ENCODE measurements at places on chromosomes 12 and 14.

DNA sequence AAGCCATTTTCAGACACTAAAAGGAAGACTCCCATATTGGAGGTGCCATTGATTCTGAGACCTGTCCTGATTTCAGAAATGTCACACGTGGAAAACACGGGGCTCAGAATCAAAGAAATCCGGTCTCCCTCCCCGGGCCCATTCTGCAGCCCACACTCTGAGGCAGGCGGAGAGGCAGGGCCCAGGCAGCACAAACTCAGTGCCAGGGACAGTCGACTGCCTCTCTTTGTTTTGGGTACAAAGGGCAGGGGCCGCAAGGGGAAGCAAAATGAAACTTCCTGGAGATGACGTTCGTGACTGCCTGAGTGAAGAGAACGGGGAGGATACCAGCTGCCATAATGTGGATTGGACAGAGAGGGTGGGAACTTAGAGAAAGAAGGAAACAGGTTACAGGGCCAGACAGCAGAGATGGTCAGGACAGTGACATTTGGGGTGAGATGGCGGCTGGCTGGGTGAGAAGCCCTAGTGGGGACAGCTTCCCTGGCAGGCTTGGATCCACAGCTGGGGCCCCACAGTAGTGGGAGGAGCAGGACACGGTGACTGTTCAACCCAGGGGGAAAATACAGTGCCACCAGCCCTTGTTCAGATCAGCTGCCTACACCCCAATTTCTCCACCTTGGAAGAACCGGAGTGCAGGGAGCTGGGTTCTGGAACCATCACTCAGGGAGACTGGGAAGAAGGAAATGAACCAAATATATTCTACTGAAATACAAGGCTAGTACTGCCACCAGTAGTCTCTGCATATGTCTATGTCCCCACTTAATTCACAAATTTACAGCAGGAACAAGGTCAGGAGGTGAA is 8.1 kb downstream of the GAPDH start:
- no peak for DNase-seq

- no peak for DNase-seq
Measured at GRCh38 chr14:83614956-83615355, 1915.0 kb upstream of the FLRT2 start.

- DNase-seq: no peak
Measured at GRCh38 chr12:90543841-90544240, 411.1 kb downstream of the CCER1 start.

GRCh38 chr12:32997471-32997870 is 100.9 kb upstream of the PKP2 start:
- DNase-seq: no peak

- DNase-seq: no peak
Measured at GRCh38 chr12:12790956-12791355, 5.5 kb downstream of the APOLD1 start.

DNA sequence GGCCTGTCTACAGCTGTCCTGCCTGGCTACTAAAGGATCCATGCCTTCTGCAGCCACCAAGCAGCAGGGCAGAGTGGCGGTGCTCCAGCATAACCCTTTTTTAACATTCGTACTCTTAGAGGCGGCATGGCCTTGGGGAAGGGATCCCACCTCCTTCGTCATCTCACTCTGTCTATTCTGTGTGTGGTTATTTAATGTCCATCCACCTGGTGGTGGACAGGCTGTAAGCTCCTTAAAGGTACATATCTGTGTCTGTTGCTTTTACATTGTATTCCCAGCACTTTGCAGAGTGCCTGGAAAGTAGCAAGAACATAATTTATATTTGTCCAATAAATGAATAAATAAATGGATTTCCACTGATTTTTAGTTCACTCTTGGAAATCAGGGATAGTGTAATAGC is 15.7 kb upstream of the ACOT1 start:
- no peak for DNase-seq

GRCh38 chr12:17097674-17098073 is 491.7 kb upstream of the LMO3 start:
- no peak for DNase-seq

DNA sequence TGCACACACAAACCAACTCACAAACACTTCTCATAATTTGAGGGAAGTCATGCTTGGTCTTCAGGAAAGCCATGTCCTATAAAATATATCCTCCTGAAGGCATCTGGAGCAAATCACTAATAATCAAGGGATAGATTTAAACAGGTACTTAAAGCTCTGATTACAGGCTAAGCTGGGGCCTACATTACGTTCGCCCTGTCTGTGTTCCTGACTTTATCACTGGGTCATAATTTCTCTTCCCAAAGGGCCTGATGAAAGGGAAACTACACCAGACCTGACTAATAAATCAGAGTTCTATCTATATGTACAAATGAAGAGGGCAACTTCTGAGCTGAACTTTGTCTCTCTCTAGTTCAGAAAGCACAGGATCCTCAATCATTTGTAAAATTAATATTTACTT is 43.9 kb upstream of the RASSF8 start:
- DNase-seq: no peak

DNA sequence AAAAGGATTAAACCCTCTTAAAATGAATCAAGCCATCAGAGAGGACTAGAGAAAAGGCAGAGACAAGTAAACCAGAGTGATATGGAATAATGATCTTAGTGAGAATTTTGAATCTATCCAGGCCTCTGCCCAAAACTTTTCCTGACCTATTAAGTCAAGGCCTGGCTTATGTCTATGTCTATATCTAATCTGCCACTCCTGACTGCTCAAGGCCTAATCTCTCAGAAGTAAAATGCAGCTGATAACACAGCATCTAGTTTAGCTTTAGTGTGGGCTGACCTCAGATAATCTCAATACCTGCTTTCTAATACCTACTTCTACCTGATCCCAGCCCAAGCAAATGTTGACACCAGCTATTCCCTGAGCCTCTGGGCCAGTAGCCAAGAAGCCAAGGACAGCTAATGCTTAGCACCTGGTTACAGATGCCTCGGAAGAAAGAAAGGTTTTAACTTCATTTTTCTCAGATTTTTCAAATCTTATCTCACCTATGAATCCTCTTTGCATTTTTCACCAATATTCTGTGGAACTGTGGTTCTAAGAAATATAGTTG is 1472.5 kb upstream of the SEL1L start:
- DNase-seq: no peak

DNA sequence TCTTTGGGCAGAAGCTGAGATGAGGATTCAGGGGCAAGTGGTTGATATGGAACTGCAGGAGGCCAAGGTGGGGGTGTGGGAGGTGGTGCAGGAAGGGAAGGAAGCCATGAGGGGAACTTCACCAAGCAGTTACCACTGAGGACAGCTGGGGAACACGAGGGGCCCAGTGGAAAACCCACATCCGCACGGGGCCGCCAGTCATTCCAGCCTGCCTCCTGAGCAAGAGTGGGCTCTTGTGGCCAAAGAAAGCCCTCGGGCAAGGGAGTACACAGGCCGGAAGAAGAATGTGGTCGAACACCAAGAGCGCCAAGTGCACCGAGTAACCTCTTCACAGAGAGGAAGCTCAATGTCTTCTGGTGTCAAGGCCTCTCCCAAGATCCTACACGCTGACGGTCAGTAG is 252.2 kb upstream of the FOXN3 start:
- no peak for DNase-seq

GRCh38 chr14:101114726-101115515 is 211.4 kb upstream of the RTL1 start:
- DNase-seq: no peak

GRCh38 chr12:105858981-105859710 is 279.6 kb downstream of the NUAK1 start:
- DNase-seq: no peak

DNA sequence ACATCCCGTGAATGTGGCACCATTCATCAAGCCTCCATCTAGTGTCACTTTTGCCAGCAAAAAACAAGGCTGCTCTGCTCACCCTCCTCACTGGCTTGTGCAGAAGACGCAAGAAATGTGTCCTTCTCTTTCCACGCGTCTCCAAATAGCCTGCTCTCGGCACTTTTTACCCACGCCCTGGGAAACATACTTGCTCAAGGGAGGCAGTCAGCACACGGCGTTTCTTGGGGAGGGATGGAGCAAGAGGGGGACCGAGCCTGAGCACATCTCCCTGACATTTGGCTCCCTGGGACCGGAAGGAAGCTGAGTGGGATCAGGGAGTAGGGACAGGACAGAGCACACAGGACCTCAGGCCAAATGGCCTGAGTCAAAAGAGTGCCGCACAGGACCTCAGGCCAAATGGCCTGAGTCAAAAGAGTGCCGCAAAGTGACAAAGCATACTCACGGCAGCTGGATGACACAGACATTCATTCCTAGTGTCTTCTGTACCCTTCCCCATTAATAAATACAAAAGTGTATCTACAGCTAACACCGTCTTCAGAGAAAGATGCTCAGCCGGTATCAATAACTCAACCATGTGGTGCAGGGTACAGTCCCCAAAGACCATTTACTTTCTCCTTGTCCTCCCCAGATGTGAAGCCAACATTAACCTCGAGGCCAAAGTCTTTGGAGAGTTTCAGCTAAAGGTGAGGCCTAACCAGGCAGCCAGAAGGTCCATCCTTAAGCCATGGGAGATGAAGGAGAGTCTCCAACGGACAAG is 7.1 kb downstream of the BCL11B start:
- DNase-seq: no peak

DNA sequence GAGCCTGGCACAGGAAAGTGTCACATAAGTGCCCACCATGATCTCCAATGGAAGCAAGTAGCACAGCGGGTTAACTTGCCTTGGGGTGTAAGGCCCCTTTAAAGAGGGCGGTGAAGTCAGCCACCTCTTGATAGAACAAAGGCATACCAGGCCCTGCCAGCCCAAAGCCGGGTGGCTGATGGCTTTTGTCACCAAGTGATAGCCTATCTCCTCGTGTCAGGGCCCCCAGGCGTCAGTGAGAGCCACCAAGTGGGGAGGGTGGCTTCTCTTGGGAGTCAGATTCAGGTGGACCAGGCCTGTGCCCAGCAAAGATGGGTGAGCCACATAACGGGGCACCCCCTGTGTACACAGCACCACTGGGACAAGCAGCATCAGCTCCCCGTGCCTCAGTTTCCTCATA is 8.3 kb upstream of the MYL2 start:
- DNase-seq: no peak

- no peak for DNase-seq
Measured at GRCh38 chr14:31387091-31387490, 33.3 kb downstream of the HEATR5A start.

- no peak for DNase-seq
Measured at GRCh38 chr14:103561381-103562178, 877 bp downstream of the BAG5 start.

GRCh38 chr12:19031032-19031431 is 98.5 kb upstream of the PLEKHA5 start:
- DNase-seq: no peak

DNA sequence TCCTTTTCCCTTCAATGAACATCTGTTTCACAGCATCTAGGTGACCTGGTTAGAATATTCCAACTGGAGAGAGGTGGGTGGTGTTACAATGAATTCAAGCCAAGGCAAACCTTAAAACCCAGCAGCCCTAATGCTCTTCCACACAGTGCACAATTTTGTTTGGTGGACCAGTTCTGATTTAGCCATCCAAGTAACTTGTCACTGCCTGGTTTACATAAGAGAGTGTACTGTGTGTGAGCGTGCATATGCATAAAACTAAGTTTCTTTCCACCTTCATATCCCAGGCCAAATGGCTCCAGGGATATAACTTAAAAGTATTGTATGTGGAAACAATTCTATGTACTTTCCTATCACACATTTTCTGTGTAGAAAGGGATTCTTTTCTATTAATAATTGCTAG is 200.4 kb upstream of the FAR2 start:
- no peak for DNase-seq

- DNase-seq: peak; percentile 20
Measured at GRCh38 chr12:84842406-84843013, 70.1 kb downstream of the SLC6A15 start.

DNA sequence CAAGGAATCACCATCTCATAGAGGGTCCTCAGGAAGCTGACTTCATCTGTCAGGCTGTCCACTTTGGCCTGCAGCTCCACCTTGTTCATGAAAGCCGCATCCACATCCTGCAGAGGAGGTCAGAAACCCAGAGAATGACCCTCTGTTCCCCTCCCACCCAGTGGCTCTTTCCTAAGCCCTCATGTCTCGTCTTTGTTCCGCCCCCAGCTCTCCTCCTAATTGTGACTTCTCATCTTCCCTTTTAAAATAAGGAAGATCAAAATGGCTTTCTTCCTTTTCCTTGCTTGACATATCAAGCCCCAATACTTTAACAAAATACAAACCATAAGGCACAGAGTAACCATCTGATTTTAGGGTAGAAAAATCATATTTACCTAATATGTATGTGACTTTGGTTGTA is 4.4 kb downstream of the KRT76 start:
- no peak for DNase-seq

GRCh38 chr12:92860521-92860920 is 68.6 kb downstream of the EEA1 start:
- DNase-seq: no peak
